ENCODE measurements at places on chromosomes 4 and X.
A peak's percentile ranks its signal among the peaks of the same experiment; 100 is the strongest.

DNA sequence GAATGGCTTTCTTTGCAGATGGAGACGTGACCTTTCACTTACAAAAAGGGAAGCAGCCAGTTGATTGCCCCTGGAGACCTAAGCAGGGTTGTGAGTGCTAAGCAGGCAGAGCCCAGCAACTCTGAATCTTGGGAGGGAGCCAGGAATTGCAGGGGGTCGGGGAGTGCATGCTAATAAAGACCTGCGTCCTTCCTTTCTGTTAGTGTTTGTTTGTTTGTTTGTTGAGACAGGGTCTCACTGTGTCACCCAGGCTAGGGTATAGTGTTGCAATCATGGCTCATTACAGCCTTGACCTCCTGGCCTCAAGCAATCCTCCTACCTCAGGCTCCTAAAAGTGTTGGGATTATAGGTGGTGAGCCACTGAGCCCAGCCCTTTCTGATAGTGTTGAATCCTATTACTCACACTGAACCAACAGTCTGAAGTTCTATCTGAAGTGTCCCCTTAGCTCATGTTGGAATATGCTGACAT lies 137.4 kb downstream of the CEP135 start:
- no peak for DNase-seq

DNA sequence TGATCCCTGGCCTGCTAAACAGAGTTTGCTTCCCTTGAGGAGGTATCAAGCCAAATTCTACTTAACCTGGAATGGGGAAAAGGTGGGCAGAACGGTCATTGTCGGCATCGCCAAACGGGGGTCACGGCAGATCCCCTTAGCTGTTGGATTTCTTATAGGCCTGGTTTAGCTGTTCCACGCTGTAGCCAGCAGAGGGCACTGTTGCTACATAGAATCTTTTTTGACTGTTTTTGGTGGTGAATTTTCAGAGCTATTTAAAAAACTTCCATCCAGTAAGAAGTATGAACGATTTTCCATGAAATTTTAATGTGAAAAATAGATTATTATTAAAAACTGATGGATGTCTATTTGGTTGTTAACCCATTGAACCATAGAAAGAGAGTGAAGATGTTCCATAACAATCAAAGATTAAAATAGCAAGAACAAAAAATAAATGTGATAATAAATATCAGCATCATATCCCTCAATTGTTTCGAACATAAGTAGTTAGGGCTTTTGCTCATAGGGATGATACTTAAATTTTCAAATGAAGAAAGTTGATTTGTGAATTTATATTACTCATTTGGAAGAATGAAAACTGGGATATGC lies 56.6 kb downstream of the LINC00632 start:
- peak; percentile 44 for DNase-seq

- no peak for DNase-seq
These were observed 1317.7 kb downstream of the FSTL5 start for GRCh38 chr4:160846121-160846520.

- no peak for DNase-seq
These were observed 1224.3 kb upstream of the TENM3 start for GRCh38 chr4:181018913-181019312.

- no peak for DNase-seq
These were observed 100.1 kb downstream of the SLC10A6 start for GRCh38 chr4:86749121-86749520.

DNA sequence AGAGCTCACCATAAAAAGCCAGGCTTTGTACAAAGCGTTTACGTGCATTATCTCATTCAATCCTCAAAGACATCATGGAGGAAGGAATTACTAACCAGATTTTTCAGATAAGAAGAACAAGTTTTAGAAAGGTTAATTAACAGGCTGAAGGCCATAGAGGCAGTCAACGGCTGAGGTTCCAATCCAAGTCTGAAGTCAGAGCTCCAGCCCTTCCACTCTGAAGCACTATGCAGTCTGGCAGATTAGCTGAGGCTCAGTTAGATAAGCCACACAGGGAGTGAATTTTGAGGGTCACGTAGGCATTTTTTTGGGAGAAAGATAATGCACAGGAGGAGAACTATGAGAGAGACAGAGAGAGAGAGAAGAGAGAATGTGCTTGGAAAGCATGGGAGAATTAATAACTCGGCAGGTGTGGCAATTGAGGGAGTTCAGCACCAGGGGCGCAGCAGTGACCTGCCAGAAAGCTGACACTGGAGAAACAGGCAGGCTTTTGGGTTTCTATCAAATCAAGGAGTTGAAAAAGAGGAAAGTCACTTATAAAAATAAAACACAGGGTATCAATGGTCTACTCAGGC lies 116.5 kb upstream of the NAP1L5 start:
- DNase-seq, result no peak

DNA sequence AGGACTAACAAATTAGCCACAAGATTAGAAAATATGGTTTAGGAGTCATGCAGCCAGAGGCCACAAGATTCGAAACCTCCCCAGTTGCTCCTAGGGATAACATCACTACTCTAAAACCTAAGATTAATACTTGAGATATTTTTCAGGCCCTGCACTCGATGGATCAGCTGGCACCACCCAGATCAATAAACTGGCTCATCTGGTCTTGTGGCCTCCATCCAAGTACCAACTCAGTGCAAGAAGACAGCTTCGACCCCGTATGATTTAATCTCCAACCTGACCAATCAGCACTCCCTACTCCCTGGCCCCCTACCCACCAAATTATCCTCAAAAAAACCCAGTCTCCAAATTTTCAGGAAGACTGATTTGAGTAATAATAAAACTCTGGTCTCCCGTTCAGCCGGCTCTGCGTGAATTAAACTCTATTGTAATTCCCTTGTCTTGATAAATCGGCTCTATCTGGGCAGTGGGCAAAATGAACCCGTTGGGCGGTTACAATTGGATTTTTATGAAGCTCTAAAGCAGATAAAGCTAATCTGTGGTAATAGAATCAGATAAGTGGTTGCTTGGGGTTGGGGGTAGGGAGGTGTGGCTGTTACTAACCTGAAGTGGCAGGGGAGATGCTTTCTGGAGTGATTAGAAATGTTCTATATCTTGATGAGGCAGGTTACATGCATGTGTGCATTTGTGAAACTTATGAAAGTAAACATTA lies 91.8 kb upstream of the ATXN3L start:
- no peak for DNase-seq

DNA sequence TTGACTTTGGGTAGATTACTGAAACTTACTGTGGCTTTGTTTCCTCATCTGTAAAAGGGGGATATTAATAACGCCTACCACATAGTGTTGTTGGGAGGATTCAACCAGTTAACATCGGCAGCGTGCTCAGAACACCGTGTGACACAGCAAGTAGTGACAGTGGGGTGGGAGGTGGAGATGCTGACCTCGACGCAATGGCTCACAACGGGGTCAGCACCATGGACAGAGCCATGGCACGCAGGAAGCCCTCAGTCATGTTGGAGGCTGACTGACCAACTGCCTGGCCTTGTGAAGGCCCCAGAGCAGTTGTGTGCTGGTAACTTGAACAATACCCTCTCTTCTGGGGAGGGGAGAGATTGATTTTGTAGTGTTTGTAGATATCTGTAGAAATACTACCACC lies 93.2 kb downstream of the WFS1 start:
- DNase-seq, result no peak

DNA sequence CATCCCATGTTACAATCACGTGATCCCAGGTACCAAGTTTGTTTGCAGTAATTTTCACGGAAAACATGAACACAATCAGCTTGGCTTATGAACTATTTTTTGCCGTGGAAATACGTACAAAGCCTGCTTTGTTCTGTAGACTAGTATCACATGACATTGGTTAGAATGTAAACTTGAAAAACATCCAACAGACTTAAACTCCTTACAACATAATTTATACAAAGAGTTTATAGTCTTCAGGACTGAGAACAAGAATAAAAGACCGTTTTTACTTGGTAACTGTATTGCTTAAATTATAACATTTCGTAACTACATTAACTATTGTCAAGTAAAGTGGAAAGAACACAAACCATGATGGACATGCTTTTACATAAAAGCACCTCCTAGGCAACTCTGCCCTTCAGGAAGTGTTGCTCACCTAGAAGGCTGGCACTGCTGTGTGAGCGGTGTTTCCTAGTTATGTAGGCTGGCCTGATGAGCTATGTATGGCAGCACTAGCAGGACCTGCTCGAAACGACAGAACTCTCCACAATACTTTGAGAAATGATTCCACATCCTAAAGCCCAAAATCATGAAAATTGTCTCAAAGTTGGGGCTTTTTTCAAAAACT lies 41.8 kb upstream of the WDR1 start:
- no peak for DNase-seq

GRCh38 chr4:77454858-77455257 lies 150.8 kb upstream of the CXCL13 start:
- no peak for DNase-seq

DNA sequence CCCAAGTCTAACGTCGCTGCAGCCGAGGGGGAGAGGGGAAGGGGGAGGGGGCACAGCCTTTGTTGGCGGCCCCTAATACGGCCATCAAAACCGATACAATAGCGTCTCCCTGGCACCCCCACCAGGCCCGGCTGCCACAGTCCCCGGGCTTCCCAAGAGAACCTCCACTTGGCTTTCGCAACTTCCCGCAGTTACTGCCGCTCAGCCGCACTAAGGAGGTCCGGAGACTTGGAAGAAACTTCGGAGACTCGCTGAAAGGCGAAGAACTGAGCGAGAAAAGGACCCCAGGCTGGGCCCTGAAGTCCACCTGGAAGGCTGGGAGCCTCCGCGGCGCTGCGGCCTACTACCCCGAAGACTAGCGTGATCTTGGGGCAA lies 2.8 kb downstream of the NKX6-1 start:
- DNase-seq, result no peak

DNA sequence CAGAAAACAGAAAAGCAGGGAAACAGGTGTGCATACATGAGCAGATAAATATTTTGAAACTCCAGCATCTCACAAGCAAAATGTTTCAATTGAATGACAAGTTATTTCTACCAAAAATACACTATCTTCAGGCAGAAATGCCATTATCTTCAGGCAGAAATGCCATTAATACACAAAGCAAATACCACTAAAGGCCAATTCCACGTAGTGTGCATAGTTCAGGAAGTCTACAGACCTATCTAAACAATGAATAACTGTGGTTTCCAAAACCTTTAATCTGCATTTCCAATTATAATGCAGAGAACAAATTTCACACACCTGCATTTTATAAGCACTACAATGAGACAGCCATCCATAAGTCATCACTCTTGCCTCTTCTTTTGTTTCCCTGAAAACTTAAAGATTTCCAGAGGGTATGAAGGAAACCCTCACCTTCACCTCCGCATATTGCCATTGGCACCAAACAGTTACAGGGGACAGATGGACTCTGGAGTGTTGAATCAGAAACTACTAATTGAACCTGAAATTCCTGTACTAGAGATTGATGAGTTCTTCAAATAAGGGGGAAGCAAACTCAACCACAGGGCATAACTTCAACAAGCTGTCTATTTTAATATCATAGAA lies 179.0 kb downstream of the PDGFC start:
- no peak for DNase-seq

DNA sequence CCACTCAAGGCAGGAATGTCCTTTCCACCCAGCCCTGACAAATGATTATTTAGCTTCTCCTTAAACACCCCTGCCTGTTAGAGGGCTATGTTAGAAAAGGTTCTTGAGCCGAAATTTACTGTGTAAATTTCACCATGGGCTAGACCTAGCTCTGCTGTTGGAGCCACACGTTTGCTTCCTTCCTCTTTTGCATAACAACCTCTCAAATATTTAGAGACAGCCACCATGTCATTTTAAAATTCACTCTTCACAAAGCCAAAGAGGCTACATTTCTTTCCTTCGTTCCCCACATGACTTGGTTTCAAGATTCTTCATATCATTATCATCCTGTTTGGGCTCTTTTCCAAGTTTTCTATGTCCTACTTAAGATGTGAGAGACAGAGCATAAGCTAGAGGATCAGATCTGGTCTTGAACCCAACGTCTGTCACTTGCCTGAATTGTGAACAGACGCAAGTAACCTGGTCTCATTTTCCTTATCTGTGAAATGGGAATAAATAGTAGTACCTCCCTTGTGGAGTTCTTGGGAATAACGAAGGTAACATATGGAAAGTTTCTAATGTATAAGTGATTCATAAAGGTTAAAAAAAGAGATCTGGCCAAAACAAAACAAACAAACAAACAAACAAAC lies 6.7 kb downstream of the DOCK11 start:
- DNase-seq, result peak; percentile 78

DNA sequence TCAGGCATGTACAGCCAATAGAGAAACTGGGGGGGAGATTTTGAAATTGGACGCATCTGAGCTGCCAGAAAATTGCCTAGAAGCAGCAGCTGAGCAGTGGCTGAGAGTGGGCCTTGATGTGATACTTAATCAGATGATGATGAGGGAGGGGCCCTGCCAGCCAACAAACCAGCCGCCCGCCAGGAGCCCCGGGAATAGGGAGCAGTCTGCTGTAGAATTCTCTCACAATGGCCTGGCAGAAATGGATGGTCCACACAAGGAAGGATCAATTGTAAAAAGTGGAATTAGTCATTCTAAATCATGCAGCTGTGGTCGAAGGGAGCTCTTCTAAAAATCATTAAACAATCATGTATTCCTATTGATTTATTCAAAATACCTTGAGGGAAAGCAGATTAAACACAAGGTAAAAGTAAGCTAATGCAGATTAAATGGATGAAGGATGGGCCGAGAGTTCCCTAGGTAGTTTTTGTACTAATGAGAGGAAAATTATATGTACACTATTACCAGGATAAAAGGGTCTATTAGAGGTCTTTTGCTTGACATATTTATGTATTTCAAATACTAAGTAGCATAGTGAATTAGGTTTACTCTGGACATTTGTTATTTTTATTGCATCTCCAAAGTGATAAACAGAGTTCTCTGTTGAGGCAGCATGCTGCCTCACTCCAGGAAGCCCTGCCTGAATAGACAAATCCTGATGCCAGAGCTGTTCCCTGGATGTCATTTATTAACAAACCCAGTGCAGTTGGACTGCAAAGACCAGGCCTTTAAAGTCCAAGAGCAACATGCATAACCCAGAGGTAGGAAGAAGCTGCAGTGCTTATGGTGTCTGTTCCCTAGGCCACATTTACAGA lies 91.3 kb downstream of the NKX6-1 start:
- DNase-seq, result no peak

DNA sequence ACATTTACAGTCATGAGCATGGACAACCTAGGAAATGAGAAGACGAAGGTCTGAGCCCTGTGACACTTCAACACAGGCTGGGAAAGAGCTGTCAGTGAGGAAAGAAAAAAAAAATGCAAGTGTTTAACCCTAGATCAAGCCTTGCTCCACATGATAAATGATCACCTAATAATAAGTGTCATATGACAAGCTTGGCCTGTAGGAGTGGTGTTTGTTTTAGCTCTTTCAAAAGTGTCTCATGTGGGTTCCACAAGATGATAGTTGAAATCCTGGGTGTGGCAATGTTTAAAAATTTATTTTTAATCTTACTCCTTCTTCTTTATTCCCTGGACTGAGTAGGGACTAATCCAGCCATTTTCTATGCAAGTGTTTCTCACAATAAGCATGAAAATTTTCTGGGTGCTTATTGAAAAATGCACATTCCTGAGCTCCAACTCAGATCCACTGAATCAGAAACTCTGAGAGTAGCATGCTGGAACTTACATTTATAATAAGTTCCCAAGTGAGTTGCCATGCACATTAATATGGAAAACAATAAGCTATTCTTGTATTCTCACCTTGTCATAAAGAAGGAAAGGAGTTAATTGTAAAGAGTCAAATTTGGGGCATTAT lies 138.3 kb downstream of the AREG start:
- DNase-seq, result no peak

Data from Kasumi-1 (cell line).